ENCODE measurements at places on chromosomes 12 and 14.

GRCh38 chr12:55742719-55743405 lies at the start of gene GDF11:
GDF11 (plus strand) TSS chr12:55743122; CDS start chr12:55743317, 195 bp downstream.
- DNase-seq = peak; percentile 84

DNA sequence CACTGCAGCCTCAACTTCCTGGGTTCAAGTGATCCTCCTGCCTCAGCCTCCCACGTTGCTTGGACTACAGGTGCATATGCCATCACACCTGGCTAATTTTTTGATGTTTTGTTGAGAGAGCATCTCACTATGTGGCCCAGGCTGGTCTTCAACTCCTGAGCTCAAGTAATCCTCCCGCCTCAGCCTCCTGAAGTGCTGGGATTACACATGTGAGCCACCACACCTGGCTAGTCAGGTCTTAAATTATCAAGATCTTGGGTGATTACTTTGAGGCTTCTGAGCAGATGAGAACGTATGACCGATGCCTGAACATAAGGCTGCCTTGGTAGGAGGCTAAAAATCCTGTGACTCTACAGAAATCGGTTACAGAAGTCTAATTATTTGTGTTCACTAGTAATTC lies 53.0 kb upstream of the FRS2 start:
- no peak for DNase-seq

GRCh38 chr12:116337312-116337711 lies 59.8 kb upstream of the MED13L start:
- DNase-seq = no peak

DNA sequence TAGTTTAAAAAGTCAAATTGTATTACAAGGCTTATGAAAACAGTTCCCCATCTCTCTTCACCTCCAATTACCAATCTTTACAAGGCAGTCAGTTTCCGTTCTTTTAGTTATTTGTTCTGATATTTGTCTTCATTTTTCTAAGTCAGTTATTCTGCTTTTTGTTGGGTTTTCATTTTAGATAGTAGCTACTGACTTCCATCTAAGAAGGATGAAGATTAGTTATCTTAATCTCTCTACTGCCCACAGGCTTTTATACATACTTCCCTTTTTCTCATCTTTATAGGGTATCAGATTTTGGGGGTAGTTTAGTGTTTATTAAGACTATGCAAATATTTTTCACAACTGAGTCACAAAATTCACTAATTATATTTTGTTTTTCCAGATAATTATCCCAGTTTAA lies 38.4 kb downstream of the FRS2 start:
- no peak for DNase-seq

- DNase-seq = no peak
Measured at GRCh38 chr12:14678547-14679150, 17.8 kb downstream of the GUCY2C start.

GRCh38 chr14:92863286-92864080 lies 59.5 kb upstream of the CHGA start:
- DNase-seq = no peak

GRCh38 chr14:98888927-98889835 lies 382.8 kb downstream of the BCL11B start:
- DNase-seq = no peak

DNA sequence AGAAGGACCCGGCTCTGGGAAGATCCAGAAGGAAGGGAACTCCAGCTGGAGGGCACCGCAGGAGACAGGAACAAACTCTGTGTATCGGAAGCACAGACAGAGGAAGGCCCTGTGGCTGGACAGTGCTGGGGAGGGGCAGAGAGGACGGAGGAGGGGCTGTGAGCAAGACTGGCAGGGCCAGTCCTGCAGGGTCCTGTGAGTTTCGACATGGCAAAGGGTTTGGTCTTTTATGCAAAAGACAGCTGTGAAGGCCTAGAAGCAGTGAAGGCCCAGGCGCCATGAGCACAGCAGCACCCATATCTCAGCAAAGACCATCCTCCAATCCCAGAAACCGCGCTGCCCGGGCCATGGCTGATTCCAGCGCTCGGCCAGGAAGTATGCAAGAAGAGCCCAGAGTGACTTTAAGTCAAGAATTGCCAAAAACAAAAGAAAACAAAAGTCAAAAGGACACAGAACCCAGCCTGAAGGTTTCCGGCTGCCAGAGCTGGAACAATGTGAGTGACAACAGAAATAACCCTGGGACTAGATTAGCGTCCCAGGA lies 126.5 kb downstream of the NCOR2 start:
- no peak for DNase-seq

DNA sequence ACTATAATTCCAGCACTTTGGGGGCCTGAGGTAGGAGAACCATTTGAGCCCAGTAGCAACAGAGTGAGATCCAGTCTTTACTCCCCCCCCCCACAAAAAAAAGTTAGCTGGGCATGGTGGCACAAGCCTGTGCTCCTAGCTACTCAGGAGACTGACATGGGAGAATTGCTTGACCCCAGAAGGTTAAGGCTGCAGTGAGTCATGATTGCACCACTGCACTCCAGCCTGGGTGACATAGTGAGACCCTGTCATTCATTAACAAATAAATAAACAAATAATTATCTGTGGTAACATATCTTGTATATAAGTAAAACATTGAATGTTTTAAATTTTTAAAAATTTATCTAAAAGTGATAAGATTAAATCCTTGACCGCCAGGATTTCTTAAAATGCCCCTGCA lies 4.8 kb downstream of the ENTPD5 start:
- DNase-seq = no peak

DNA sequence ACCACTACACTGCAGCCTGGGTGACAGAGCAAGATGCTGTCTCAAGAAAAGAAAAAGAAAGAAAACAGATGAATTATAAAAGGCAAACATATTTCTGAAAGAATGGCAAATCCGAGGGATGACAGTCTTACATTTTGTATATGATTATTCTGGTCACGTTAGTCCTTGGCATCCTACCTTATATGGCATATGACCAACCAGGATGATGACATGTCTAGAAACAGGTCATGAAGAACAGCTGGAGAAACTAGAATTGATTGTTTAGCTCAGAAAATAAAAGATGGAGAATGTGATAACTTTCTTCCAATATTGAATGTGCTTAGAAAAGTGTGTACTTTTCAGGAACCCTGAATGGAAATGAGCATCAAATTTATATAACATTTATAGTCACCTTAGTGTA lies 19.2 kb downstream of the SLC2A14 start:
- no peak for DNase-seq

DNA sequence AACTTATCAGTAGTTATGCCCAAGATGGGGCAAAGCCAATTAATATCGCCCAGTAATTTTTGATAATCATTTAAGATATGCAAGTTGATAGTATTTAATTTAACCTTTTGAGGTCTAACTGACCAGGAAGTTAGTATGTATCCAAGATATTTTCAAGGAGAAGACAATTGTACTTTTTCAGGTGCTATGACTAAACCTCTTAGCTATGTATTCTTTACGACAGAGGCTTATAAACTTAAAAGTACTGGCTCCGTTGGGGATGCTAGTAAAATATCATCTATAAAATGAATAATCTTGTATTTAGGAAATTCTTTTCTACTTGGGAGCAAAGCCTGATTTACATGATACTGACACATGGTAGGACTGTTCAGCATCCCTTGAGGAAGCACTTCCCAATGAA lies 40.3 kb downstream of the TMTC3 start:
- no peak for DNase-seq

DNA sequence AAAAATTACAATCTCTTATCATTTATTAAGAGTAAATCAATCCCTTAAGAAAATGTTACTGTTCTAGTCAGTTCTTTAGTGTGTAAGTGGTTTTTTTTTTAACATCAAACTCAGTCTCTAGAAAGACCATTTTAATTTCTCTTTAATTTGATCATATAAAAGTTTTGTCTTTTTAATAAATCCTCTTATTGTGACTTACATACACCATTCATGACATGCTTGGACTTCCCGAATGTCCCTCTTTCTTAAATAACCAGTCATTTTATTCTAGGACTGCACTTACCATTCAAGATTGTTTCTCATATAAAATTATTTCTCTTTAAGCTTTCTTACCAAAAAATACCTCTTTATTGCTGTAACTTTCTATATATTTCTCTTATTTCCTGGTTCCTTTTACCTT lies 60.8 kb upstream of the EVL start:
- DNase-seq = no peak
